Stimulated activated CD8-positive, alpha-beta memory T cell treated with anti-CD3 and anti-CD28 coated beads, Interleukin-7, amount 100 ng/mL, for 4 hours (primary cell): ENCODE measurements at places on chromosomes 4 and X.

DNA sequence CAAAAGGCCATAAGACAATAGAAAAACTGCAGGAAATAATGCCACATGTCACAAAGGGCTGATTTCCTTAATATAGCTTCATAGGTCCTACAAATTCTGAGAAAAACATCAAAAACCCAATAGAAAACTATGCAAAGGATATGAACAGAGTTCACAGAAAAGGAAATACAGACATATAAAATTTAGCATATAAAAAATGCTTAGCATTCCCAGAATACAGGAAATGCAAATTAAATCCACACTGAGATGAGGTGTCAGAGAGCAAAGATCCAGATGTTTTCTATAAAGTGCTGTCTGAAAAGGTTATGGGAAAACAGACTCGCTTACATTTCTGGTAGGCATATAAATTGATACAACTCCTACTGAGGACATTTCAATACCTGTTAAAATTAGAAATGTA is 33.8 kb downstream of the TXK start:
- no peak for DNase-seq

DNA sequence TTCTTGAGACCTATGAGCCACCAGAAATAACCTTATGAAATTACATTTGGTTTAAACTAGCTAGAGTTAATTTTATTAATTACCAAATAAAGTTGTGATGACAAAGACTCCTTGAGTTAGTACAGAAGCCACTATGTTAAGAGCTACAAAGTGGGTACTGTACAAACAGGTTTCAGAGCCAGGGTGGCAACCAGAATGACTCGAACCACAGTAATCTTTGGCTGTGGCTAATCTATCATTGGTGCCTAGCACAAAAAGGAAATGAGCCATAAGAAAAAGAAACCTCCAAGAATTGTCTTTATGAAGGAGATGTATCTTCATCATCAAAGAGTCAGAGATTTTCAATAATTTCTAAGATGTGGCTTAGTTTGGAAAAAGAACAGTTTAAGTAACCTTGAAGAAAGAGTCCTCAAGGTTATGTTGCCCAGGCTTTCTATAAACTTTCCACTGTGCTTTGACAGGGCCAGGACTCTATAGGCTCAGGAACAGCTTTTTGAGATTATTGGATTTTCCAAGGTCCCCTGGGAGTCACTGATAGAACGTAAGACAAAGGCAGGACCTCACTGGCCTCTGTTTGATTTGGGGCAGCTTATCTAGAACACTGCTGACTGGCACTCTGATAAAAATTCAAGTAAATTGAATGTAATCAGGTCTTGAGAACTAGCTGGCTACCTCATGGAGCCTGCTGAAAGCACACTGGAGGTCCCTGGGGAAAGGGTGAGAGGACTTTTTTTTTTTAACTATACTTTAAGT is 777.7 kb downstream of the STIM2 start:
- DNase-seq: no peak

- DNase-seq: no peak
Observed at GRCh38 chr4:20347531-20347930, 95.8 kb downstream of the SLIT2 start.

- DNase-seq: no peak
Observed at GRCh38 chr4:87129681-87130080, 90.7 kb downstream of the KLHL8 start.

DNA sequence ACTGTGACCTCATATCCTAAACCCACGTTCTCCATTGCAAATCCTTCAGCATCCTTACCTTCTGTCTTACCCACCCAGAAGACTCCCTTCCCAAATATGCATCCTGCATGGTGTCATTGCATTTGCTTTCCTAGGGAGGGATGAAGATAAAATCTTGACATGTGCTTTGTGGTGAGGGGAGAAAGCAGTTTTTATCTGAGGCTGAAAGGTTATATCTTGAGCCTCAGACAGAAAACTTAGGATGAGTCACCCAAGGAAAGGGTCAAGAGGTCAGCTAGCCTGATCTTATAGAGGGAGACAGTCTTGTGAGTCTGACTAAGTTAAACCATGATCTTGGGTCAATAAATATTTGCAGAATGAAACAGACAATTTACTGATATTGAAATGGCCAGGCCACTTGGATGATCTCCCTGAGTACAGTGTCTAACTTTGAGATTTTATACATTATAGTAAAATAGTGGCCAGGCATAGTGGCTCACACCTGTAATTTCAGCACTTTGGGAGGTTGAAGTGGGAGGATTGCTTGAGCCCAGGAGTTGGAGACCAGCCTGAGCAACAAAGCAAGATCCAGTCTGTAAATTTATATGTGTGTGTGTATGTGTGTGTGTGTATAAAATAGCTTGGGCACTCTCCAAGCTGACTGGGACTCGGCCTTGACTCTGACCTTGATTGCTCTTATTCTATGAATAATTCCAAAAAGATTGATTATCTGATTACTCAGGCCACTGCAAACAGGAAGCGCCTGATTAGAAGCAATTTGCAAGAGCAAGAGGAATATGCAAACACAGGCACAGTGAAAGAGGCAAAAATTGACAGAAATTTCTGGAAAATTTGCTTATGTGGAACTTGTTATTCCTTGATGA is 15.4 kb upstream of the FAM9C start:
- DNase-seq: no peak

DNA sequence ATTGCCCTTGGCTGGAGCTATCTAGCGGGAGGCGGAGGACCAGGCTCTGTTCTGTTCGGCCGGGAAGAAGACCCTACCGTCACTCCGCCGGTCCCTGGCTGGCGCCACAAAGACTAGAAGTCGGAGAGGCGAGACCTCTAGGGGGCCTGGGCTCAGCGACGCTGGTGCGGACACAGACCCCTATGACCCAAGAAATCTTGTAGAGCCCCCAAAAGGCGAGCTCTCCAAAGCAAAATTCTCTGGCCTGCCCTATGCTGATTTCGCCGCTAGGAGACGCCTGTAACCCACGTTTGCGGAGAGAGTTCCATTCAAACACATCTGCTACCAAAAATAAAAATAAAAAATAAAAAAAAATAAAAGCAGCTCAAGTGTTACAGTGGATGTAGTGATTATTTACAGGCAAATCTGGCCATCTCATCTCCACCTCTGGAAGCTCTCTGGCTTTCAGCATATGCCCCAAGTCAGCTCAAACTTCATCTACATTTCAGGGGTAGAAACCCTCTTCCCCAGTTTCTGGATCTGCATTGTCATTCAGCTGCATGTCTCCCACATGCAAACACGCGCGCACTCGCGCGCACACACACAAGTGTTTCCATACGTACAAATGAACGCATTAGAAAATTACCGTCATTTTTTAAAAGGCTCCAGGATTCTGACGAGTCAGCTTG is 2.4 kb upstream of the PCDH10 start:
- DNase-seq: no peak

GRCh38 chr4:174549721-174550120 is 27.4 kb upstream of the HPGD start:
- DNase-seq: no peak

DNA sequence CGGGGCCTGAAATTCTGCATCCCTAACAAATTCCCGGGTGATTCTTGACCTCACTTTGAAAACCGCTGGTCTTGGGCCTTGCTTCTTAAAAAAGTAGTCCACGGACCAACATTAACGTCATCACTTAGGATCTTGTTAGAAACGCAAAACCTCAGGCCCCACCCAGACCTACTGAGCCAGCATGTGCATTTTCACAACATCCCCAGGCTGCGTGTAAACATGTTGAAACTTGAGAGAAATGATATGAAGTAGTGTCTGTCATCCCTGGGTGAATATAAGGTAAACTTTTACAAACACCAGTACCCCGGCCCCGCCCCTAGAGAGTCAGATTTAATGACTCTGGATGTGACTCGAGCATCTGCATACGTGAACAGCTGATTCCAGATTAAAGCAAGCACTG is 33.7 kb downstream of the SORBS2 start:
- DNase-seq: no peak

- no peak for DNase-seq
Observed at GRCh38 chr4:121726642-121727268, 30.0 kb upstream of the ANXA5 start.

DNA sequence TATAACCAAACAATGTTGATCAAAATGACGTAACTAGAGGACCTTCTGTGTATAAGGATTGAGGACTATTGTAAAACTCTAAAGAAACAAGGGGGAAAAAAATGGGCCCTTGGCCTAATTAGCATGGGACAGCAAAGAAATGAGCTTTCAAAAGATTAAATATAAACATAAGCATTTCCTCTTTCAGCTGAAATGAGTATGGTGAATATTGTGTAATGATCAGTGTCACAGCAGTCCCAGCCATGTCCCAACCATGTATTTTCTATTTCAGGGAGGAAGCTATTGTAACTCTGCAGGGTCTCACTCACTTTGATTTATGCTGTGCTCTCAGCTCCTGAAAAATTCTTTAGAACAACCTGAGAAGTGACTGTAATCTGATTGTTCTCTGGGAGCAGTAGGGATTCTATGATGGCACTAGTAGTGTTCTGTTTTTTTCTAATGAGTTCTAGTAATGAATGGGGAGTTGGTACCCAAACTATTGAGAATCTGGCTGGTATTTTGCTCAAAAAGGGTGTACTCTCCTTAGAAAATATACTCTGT is 25.8 kb downstream of the ANXA10 start:
- DNase-seq: no peak

DNA sequence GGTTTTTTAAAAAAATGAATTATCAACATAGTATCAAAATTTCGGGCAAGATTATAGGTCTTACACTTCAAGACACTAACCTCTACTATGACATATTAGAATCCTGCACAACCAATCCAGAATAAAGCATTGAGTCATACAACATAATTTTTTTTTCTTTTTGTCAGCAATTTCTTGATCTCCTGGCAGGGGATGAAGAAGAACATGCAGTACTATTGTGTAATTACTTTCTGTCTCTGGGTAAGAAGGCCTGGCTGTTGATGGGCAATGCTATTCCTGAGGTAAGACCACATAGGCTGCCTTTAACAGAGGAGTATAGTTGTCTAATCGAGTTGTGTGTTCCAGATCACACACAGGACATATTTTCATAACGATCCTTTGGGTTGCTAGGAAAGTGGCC is 67.5 kb downstream of the FBXL5 start:
- DNase-seq: no peak

- DNase-seq: no peak
Observed at GRCh38 chr4:183139972-183140570, 41.0 kb downstream of the WWC2 start.

GRCh38 chrX:46912603-46913491 is 626 bp downstream of the JADE3 start:
- no peak for DNase-seq
